CD4-positive, alpha-beta T cell treated with Interleukin-21 for 1 hour (primary cell): ENCODE measurements at places on chromosomes 6 and 20.

- no peak for DNase-seq
These were observed 19.1 kb upstream of the MYLIP start for GRCh38 chr6:16109659-16110305.

- no peak for DNase-seq
These were observed 367.8 kb downstream of the ZFAND3 start for GRCh38 chr6:38187325-38187724.

DNA sequence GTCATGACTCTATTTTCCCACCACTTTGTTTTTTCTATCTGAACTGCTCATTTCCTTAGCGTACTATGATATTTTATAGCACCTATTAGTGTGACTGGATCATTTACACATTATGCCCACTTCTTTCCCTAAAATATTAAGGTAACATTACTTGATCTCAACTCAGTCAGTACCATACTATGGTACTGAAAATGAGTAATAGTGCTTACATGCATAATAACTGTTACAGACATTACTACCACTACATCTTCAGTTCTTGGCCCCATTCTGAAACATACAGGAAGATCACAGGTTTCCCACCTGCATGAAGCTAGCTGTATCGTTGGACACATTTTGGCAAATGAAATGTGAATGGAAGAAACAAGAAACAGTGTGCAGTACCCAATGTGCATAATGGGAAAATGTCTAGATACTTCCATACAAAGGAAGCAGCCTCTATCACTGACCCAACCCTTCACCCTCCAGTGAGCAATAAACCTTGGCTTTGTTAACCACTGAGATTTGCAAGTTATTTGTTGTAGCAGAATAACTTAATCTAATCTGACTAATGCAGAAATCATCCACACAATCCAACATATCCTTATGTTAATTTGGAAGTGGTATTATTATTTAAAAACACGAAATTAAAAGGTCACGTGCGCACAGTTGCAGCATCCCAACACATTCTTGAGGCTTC is 108.6 kb upstream of the DOK5 start:
- DNase-seq, result no peak

DNA sequence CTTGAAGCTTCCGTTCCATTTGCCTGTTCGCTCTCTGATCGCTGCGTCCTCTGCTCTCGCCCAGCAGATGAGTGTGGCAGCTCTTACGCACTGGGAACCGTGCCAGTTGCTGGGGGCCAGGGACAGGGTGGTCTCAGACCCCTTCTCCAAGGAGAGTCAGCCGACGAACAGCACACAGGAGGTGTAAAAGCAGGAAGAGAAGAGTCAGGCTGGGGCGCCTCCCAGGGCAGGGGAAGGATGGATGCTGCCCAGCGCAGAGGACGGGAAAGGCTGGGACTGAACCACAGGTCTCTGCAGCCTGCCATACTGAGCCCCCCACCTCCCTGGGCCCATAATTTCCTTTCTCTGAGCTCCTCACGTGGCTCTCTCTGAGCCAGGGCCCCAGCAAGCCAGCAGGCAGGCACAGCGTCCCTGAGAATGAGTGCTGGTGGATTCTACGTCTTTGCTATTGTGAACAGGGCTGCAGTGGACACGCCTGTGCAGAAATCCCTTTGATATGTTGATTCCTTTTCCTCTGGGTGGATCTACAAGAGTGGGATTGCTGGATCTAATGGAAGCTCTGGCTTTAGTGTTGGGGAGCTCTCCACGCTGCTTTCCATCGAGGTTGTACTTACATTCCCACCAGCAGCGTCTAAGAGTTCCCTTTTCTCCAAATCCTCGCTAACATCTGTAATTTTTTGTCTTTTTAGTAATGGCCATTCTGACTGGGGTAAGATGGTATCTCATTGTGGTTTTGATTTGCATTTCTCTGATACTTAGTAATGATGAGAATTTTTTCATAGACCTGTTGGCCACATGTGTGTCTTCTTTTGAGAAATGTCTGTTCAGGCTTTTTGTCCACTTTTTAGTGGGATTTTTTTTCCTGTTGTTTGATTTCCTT is 104.1 kb downstream of the PSMB1 start:
- DNase-seq, result no peak

DNA sequence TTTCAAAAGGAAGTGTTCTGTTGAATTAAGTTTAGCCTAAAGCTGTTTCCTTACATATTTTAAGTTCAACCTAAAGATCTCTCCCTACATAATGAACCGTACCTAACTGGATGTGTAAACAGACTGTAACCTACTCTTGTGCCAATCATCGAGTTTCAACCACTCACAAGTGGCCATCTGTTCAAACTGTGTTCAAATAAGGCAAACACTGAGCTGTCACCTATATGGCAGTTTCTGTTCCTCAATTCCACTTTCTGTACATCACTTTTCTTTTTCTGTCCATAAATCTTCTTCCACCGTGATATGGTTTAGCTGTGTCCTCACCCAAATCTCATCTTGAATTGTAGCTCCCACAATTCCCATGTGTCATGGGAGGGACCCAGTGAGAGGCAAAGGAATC is 428.6 kb downstream of the HACE1 start:
- DNase-seq, result no peak

GRCh38 chr20:2137552-2138201 is 36.0 kb downstream of the STK35 start:
- no peak for DNase-seq

DNA sequence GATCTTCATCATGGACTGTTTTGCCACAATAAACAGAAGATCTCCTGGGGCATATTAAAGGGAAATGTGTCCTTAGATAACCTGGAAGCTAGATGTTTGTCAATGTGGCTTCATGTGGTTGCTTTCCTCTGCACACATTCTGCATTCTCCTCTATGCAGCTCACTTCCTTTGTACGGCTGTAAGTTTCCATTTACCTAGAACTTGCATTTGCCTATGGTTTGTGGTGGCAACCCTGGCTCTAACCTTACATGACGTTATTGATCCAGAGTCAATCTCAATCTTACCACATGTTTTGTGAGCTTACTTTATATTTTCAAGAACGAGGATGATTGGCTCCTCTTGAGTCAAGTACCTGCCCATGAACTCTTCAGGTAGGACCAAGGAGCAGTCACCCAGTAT is 863.1 kb downstream of the MAFB start:
- DNase-seq, result no peak

DNA sequence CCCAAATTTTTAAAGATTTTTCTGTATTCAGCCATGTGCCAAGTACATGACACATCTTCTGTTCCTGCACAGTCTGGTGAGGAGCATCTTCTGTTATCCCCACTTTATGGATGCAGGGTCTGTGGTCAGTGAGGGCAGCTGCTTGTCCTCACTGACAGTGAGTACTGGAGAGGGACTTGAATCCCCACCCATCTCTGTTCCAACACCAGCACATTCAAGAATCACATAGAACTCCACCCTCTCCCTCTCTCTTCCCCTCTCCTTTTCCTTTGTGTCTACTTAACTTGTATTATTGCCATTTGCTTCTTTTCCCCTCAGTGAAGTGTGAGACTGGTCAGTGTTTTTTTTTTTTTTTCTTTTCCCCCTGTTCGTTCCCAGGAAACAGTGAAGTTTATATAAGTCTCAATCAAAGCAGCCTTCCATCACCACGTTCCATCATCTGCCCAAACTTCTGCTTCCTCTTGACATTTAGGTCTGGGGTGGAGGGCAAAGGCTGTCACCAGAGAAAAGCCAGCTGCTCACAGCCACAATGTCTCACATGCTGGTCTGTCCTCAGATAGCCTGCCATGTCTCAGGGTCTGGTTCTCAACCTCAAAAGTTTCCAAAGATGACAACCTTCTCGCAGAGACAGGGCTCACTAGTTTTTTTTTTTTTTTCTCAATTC is 110.0 kb upstream of the SSTR4 start:
- DNase-seq, result no peak

- DNase-seq, result no peak
These were observed 624.1 kb upstream of the ADGRB3 start for GRCh38 chr6:68010936-68011335.

- DNase-seq, result no peak
These were observed 44.3 kb downstream of the KCNS1 start for GRCh38 chr20:45056473-45057173.

DNA sequence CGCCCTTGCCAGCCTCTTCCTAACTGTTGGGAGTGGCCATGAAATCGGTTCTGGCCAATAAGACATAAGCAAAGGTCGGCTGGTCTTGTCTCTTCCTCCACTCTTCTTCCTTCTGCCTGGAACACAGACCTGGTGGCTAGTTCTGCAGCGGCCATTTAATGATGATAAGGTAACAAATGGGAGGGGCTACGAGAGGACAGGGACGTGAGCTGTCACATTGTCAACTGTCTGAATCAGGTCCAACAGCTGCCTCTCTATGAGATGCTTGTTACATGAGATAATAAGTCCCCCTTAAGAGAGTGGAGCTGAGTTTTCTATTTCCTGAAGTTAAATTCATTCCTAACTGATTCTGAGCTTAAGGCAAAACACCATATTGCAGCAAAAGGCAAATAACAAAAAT is 12.5 kb upstream of the TMEM242 start:
- no peak for DNase-seq

- DNase-seq, result no peak
These were observed 112.0 kb downstream of the LAMP5 start for GRCh38 chr20:9626357-9626756.

- DNase-seq, result no peak
These were observed 183.9 kb upstream of the MCHR2 start for GRCh38 chr6:100177956-100178355.

- no peak for DNase-seq
These were observed 130.0 kb downstream of the DLL1 start for GRCh38 chr6:170160628-170161611.

DNA sequence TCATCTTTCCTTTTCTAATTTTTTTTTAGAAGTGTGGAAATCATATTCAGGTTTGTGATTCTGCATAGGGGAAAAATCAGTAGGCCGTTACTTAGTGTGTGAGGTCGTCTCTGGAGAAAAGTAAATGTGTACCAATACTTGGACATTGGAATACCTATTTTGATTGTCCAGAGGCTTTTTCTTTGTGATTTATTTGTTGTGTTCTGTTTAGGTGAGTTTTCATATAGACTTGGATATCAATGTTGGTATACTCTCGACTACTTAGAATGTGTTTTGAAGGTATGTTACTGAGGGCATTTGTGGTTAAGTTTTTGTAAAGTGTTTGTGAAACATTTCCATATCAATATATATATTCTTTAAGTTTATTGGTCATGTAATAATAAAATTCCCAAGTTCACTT is 2.3 kb downstream of the CD2AP start:
- DNase-seq, result no peak

- DNase-seq, result peak; percentile 66
These were observed 17.1 kb upstream of the MAP1LC3A start for GRCh38 chr20:34541264-34541901.

GRCh38 chr6:37611516-37611915 is 86.2 kb downstream of the MDGA1 start:
- DNase-seq, result no peak

- no peak for DNase-seq
These were observed 25.7 kb upstream of the KLHL31 start for GRCh38 chr6:53691252-53691651.

DNA sequence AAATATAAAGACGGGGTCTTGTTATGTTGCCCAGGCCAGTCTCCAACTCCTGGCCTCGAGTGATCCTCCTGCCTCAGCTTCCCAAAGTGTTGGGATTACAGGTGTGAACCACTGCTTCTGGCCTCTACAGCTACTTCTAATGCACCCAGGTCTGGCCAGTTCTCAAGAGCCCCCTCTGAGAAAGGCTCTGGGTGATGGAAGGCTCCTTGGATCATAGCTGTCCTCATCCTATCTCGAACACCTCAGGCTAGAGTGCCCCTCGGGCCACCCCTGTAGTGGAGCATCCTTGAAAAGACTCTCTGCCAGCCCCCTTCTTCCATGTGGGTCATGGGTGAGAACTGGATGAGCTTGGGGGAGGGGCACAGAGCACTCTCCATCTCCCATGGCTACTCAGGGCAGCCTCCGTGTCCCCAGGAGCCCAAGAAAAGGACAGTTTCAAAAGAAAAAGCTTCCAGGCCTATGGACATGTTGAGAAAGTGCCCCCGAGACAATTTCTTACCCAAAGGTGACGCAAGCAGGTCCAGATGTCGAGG is 714 bp upstream of the MYLK2 start:
- DNase-seq, result no peak

DNA sequence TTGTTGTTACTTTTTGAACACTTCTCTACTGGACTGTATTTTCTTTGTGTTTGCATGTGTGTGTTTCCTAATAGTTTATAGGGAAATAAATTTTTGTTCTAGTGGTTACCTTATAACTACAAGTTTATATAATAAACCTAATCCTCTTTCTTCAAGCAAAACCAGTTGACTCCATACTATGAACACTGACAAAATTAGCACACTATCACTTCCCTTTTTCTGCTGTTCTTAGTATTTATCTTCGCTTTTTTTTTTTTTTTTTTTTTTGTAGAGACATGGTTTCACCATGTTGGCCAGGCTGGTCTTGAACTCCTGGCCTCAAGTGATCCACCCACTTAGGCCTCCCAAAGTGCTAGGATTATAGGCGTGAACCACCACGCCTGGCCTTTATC is 25.0 kb upstream of the C6orf62 start:
- no peak for DNase-seq

- no peak for DNase-seq
These were observed 14.1 kb downstream of the AIG1 start for GRCh38 chr6:143074670-143075318.

DNA sequence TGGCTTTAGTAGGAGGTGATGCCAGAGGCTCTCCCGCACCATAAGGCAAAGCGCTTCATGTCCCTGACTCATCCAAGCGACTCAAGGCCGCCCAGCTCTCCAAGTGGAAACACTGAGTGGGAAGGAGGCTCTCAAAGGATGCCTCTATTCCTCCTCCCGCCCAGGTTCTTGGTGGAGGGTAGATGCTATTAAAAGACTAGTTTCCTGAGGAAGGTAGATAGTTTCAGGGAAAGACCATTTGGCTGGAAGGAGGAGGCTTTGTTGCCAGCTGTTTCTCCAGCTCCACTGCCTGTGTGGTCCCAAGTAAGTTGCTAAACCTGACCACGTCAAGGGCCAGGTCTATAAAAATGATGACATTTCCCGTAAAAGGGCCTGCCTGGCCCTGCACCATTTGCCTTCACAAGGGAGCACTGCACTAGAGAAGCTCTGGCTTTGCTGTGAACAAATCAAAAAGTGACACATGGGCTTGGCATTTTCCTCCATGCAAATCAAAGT is 48.2 kb downstream of the GMDS start:
- no peak for DNase-seq

DNA sequence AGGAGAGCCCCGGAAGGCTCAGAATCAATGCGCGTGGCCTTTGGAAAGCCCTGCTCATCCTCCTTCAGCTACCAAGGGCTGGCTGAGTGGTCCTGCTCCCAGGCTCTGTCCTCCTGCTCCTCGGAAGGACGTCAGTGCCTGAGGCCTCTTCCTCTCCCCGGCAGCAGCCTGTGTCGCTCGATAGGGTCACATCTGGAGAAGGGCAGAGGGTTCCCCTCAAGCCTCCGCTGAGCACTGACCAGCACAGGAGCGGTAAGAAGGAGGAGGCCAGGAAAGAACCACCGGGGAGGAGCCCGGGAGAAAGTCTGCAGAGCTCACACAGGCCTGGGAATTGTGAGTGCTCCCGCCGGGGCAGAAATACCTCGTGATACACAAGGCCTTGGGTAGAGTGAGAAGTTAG is 21.2 kb downstream of the KIF25 start:
- no peak for DNase-seq
